Right renal pelvis (tissue), 4 donors: ENCODE measurements at places on chromosomes 11 and 22.

DNA sequence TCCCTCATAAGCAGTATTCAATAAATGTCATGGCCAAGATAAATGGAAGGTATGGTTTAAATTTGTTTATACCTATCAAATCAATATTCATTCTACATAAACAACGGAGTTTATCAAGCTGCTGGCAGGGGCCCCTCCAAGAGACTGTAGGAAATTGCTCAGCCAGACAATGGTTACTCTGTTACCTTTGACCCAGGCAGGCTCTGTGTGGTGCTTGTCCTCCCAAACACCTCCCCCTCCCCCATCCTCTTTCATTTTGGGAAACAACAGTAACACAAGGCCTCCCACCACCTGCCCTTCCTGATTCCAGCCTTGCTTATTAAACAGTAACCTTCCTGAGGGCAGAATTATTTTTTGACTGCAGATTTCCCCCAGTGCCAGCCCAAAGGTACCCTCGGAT is 10.5 kb upstream of the ZBTB16 start:
- no peak for DNase-seq

- DNase-seq: no peak
Measured at GRCh38 chr11:46100670-46101069, 20.6 kb downstream of the PHF21A start.

DNA sequence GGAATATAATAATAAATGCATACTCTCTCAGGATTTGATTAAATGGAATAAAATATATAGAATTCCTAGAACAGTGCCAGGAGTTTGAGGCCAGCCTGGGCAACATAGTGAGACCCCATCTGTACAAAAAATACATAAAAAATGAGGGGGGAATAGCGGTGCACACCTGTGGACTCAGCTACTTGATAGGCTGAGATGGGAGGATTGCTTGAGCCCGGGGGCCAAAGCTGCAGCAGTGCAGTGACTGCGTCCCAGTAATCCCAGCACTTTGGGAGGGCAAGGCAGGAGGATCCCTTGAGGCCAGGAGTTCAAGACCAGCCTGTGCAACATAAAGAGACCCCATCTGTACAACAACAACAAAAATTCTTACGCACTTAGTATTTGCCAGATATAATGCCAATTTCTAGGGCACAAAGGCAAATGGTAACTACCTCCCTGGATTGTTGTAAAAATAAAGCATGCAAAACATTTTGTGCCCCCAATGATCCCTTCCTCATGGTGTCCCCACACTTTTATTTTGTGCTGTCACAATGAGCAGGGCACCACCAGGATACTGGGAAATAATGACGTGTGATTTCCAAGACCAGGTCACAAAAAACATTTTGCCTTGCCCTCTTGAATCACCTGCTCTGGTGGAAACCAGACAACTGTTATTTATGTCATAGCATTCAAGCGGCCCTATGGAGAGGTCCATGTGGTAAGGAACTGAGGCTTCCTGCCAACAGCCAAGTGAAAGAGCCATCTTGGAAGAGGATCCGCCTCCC is 18.3 kb upstream of the ZNF280A start:
- no peak for DNase-seq

DNA sequence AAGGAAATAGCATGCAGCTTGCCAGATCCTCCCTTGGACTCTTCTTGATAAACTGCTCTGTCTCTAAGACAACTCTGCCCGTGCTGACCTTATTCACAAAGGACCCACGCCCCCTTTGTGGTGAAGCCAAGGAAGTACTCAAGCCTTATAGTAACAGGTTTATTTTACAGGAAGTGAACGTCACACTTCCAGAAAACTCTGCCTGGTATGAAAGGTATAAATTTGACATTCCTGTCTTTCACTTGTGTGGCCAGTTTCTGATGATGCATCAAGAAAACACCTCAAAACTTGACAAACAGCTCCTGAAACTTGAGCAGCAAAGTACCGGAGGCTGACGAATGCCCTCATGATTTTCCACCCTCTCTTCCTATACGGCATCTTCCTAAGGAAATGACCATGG is 12.5 kb upstream of the PELI3 start:
- no peak for DNase-seq

- DNase-seq: no peak
Measured at GRCh38 chr11:67510023-67510345, 2.0 kb upstream of the CDK2AP2 start.

DNA sequence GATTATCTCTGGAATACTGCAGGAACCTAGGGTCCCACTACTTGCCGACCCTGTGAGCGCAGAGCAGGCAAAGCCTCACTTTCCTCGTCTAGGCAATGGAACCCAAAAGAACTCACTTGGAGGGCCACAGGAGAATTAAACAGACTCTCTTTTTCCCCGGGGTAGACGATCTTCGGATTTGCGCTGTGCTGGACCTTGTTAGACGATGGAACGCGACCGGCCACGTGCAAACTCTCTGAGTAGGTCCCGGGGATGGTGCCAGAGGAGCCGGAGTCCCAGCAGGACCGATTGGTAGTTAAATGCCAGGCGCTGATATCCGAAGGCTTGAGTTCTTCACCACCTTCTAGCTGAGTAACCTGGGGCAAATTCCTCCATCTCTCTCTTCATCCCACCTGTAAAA is 1.0 kb upstream of the SLC1A2 start:
- DNase-seq: no peak

GRCh38 chr11:111946499-111946898 is 9.4 kb downstream of the DIXDC1 start:
- DNase-seq: no peak

GRCh38 chr22:49562685-49563249 is 264.9 kb downstream of the BRD1 start:
- DNase-seq: no peak

- no peak for DNase-seq
Measured at GRCh38 chr22:21634844-21635243, 2.3 kb downstream of the CCDC116 start.

DNA sequence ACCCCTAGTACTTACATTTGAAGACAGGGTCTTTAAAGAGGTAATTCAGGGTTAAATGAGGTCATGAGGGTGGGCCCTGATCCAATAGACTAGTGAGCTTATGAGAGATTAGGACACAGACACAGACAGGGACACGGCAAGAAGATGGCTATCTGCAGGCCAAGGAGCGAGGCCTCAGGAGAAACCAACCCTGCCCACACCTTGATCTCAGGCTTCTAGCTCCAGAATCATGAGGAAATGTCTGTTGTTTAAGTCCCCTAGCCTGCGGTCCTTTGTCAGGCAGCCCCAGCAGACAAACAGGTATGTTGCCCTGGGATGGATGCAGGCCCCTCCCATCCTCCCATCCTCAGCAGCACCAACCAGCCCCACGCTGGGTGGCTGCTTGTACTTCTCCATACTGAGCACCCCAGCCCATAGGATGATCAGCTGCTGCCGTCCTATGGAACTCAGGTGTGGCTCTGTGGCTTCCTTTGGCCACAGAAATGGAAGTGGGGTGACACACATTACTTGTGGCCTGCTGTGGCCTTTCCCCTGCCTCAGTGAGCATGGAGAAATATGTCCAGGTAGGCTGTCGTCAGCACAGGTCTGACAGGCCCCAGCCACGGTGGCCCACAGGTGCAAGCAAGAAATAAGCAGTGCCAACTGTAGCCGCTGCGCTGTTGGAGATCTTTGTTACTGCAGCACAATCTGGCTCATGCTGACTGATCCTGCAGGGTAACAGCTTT is 7.9 kb downstream of the GNB1L start:
- DNase-seq: no peak

- peak; percentile 16 for DNase-seq
Measured at GRCh38 chr11:29343465-29344333, 673.1 kb downstream of the KCNA4 start.

- DNase-seq: no peak
Measured at GRCh38 chr11:3188496-3189195, 23.5 kb upstream of the OSBPL5 start.

DNA sequence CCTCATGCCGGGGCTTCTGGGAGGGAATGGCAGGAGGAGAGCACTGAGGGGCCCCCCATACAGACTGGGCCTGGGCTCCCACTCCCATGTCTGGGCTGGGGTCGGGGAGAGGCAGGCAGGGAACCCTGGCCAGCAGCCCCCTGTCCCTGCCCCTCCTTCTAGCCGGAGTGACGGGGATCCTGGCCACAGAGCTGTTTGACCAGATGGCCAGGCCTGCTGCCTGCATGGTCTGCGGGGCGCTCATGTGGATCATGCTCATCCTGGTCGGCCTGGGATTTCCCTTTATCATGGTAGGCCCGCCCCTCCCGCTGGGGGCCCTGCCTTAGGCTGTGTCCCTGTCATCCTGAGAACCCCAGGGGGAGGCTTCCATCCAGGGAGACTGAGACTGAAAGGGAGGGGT is 10.0 kb upstream of the MIF start:
- no peak for DNase-seq

DNA sequence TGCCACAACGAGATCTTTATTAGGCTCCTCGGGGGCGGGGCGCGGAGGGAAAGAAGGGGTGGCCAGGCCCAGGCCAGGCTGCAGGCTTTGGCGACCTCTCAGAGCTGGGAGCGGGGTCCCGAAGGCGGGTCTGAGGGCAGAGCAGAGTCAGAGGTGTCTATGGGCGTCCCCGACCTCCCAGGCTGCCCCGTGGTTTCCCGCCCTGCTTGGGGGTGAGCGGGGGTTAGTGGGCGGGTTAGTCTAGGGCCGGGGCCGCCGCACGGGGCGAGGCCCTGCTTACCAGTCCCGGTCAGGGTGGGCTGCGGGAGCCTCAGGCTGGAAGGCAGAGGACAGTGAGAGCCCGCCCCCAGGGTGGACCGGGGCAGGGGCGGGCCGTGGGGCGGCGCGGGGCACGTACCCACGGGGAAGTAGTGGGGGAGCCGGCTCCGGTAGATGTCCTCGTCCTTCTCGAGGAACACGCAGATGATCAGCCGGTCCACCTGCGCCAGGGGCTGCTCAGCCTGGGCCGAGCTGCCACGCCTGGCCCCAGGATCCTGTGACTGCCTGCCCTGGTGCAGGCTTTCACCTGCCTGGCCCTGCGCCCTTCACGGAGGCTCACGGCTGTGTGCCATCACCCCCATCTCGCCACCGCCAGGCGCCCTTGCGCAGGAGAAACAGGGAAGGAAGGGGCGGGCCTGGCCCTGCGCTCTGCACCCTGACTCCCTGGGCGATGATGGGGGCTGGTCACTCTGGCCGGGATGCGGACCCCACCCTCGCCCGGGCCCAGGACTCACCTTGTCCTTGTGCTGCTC is 12.5 kb downstream of the OTUB1 start:
- no peak for DNase-seq

DNA sequence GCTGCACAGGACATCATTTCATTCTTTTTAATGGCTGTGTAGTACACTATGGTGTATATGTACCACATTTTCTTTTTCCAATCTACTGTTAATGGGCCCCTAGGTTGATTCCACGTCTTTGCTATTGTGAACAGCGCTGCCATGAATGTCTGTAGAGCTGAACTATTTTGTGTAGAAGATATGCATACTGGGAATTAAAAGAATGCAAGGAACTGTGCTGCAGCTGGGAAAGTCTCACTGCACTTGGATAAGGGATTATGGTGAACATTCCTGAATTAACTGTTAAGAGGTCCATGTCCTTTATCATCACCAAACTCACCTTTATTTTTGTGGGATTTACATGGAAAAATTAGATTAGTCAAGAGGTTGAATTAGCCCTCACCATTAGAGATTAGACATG is 224.7 kb downstream of the SNX19 start:
- DNase-seq: no peak

GRCh38 chr11:45614196-45614828 is 51.1 kb downstream of the CHST1 start:
- DNase-seq: no peak

DNA sequence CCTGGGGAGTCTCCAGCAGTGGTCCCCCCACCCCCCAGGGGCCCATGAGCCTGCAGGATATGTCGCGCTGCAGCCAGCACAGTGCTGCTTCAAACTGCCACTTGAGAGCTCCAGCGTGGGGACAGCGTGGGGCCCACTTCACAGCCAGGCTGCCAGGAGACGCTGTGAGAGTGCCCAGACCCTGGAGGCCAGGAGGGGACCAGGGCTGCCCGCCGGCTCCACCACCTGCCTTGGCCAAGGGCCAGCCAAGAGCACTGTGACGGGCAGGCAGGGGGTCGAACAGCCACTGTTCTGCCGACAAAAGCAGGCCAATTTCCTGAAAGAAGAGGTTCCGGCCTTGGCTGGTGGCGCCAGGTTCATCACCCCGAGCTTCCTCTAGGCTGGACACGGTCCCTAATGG is 60.2 kb downstream of the FLRT1 start:
- DNase-seq: no peak

- no peak for DNase-seq
Measured at GRCh38 chr11:9643751-9644150, 20.1 kb upstream of the SWAP70 start.

- DNase-seq: no peak
Measured at GRCh38 chr22:45538281-45538680, 35.6 kb downstream of the FBLN1 start.

GRCh38 chr11:67699521-67699920 is 25.1 kb upstream of the ALDH3B2 start:
- no peak for DNase-seq

- DNase-seq: no peak
Measured at GRCh38 chr11:28243581-28243980, 135.4 kb downstream of the METTL15 start.

DNA sequence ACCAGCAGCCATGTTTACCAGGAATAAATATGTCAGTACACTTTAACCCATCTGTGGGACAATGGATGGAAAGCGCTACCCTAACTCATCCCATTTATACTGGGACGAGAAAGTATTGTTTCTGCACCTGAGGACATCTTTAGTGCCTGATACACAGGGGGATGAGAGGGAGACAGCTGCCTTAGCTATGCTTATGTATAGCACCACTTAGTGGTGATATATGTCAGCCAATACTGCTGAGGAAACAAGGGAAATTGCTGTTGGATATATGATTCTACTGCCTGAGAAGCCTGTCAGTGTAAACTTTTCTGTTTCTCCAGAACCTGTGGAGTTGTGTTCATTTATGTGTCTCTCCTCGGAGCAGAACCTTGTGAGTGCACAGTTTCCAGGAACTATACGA is 13.3 kb upstream of the CEP295 start:
- DNase-seq: no peak

- DNase-seq: no peak
Measured at GRCh38 chr22:45201678-45202332, 38.1 kb downstream of the NUP50 start.

DNA sequence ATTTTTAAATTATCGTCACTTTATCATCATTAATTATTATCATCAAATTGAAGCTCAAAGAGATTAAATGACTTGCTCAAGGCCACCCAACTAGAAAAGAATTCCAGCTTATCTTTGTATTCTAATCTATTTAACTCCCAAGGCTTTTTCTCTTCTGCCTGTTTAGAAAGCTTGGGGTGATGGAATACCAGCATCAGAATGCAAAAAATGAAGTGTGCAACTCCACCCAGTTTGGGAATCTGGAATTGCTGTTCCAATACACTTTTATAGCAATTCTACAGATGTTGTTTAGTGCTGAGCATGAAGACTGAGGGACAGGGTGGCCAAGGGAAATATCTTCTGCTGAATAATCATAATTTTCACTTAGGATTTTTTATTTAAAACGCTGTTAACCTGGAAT is 97.2 kb upstream of the FIBIN start:
- DNase-seq: no peak

- no peak for DNase-seq
Measured at GRCh38 chr22:44455151-44455962, 42.7 kb downstream of the RTL6 start.
